A549 treated with ZK216348 at 1 μM for 4 hours (cell line): ENCODE measurements at places on chromosomes 16 and 17. TPM values are rescaled to one million over a fixed set of nuclear protein-coding genes. Genes with fewer than 3 reads are reported as not detected.

The SYT17 gene
- total RNA-seq = 10.7 to 15.4 TPM (median 12.7 TPM) in 5 replicates

The MMP15 gene
- 17.8 to 33.5 TPM (median 29.8 TPM) in 5 replicates for total RNA-seq

The FNDC8 gene
- 0.11 TPM in 1 of 5 replicates, not detected in the others for total RNA-seq

The CSH2 gene
- total RNA-seq = not detected in 5 replicates

The SPNS2 gene
- total RNA-seq = 7.0 to 12.1 TPM (median 10.4 TPM) in 5 replicates

The TBC1D3E gene
- total RNA-seq = not detected in 5 replicates

The BAIAP3 gene
- 0.65 to 1.8 TPM (median 1.3 TPM) in 5 replicates for total RNA-seq

The FADS6 gene
- total RNA-seq = not detected in 5 replicates

The FBXL16 gene
- 3.5 to 8.1 TPM (median 7.5 TPM) in 5 replicates for total RNA-seq

The MYO1D gene
- total RNA-seq = 1.4 to 3.0 TPM (median 2.3 TPM) in 5 replicates

The SLC52A1 gene
- total RNA-seq = 0.33 to 1.1 TPM (median 0.75 TPM) in 5 replicates

The SMIM22 gene
- not detected in 5 replicates for total RNA-seq

The PLSCR3 gene
- 29.3 to 48.8 TPM (median 39.6 TPM) in 5 replicates for total RNA-seq

The RNPS1 gene
- total RNA-seq = 254 to 289 TPM (median 260 TPM) in 5 replicates

The CHP2 gene
- not detected in 5 replicates for total RNA-seq

The KRT24 gene
- total RNA-seq = not detected in 5 replicates

The NRN1L gene
- 0.33 TPM in 1 of 5 replicates, not detected in the others for total RNA-seq

The MFAP4 gene
- total RNA-seq = not detected in 5 replicates

The MT1H gene
- total RNA-seq = not detected in 5 replicates

The CLDN7 gene
- total RNA-seq = 0.29 to 2.9 TPM (median 1.6 TPM) in 5 replicates

The KRT33A gene
- not detected in 5 replicates for total RNA-seq

The CTRB2 gene
- not detected in 5 replicates for total RNA-seq

The TBC1D3H gene
- not detected in 5 replicates for total RNA-seq

The KRT40 gene
- not detected in 5 replicates for total RNA-seq

The LMF1 gene
- 4.8 to 12.8 TPM (median 8.8 TPM) in 5 replicates for total RNA-seq

The LGALS9B gene
- 0.15 TPM in 1 of 5 replicates, not detected in the others for total RNA-seq

The MILR1 gene
- 1.2 to 2.8 TPM (median 1.6 TPM) in 5 replicates for total RNA-seq

The CIITA gene
- 0.08 to 0.16 TPM (median 0.16 TPM) in 3 of 5 replicates, not detected in the others for total RNA-seq

The ARHGAP27 gene
- total RNA-seq = 9.2 to 17.6 TPM (median 16.9 TPM) in 5 replicates

The ALDH3A2 gene
- total RNA-seq = 150 to 182 TPM (median 169 TPM) in 5 replicates

The KRTAP4-3 gene
- not detected in 5 replicates for total RNA-seq

The GPR179 gene
- 0.01 to 0.05 TPM (median 0.04 TPM) in 3 of 5 replicates, not detected in the others for total RNA-seq

The KRTAP4-9 gene
- total RNA-seq = not detected in 5 replicates

The C17orf50 gene
- 0.38 to 0.56 TPM in 2 of 5 replicates, not detected in the others for total RNA-seq

The CMTM3 gene
- total RNA-seq = 80.4 to 87.8 TPM (median 84.8 TPM) in 5 replicates

The PIK3R5 gene
- 0.04 to 0.09 TPM in 2 of 5 replicates, not detected in the others for total RNA-seq

The ATP2C2 gene
- 0.09 to 0.51 TPM (median 0.19 TPM) in 4 of 5 replicates, not detected in the other for total RNA-seq

The HGS gene
- 133 to 232 TPM (median 219 TPM) in 5 replicates for total RNA-seq

The CD300LG gene
- total RNA-seq = not detected in 5 replicates

The C17orf78 gene
- total RNA-seq = not detected in 5 replicates

The GRAPL gene
- total RNA-seq = not detected in 5 replicates

The HSD11B2 gene
- total RNA-seq = 1.4 to 1.7 TPM (median 1.6 TPM) in 5 replicates

The PIK3R6 gene
- 0.07 TPM in 1 of 5 replicates, not detected in the others for total RNA-seq

The NPIPB6 gene
- total RNA-seq = 1.4 to 2.9 TPM (median 1.5 TPM) in 5 replicates

The PRSS33 gene
- not detected in 5 replicates for total RNA-seq

The SCGB1C2 gene
- total RNA-seq = not detected in 5 replicates
